ENCODE measurements at places on chromosomes 1 and 21.

GRCh38 chr1:244028701-244029100, 22.4 kb upstream of the ZBTB18 start:
- DNase-seq: no peak

DNA sequence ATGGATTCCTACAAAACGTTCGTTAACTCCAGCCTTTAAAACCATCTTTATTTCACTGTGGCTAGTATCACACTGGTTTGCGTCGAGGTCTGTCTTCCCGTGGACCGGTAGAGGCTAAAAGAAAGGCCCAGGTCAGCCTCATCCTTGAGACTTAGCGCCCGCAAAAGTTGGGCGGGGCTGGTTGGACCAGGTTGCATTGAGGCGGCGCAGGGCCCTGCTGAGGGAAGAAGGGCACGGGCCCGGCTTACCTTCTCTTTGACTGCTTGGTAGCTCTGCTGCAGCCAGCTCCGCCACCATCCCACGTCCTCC, 455 bp downstream of the BSDC1 start:
- no peak for DNase-seq

DNA sequence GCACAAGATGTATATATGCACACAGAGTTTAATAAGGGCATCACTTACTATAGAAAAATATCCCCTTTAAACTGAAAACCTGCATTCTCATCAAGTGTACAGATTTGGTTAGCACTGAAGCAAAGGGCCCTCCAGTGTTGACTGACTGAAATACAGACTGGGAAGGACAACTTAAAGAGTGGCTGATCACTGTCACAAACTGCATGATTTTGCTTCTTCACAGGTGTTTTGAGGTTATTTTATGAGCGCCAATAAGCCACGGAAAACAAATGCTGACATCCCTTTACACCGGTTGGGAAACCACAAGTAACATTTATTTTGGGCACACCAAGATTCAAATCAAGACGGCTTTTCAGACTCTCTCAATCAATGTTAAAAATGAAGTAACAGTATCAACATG, 30.9 kb upstream of the RAP1GAP start:
- DNase-seq: no peak

GRCh38 chr21:17414766-17415165, 98.1 kb upstream of the CXADR start:
- no peak for DNase-seq

DNA sequence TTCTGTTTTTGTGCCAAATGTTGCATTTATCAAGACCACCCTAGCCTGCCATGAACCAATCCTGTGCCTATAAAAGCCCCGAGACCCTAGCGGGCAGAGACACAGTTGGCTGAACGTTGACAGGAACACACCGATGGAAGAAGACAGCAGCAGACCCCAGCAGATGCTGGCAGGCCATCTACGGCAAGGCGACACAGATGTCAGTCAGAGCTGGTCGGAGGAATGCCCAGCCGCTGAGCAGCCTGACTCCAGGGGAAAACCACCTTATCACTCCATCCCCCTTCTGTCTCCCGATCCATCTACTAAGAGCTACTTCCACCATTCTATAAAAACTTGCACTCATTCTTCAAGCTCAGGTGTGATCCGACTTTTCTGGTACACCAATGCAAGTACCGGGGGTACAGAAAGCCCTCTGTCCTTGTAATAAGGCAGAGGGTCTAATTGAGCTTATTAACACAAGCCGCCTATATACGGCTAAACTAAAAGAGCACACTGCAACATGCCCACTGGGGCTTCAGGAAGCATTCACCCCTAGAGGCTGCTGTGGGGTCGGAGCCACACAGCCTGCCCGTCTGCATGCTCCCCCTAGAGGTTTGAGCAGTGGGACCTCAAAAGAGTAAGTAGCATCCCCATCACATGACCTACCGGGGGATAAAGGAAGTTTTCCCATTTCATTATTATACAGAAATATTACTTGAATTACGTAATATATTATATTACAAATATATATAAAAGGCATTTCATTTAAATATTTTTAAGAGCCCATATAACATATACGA, 1156.3 kb upstream of the B3GALT2 start:
- no peak for DNase-seq

DNA sequence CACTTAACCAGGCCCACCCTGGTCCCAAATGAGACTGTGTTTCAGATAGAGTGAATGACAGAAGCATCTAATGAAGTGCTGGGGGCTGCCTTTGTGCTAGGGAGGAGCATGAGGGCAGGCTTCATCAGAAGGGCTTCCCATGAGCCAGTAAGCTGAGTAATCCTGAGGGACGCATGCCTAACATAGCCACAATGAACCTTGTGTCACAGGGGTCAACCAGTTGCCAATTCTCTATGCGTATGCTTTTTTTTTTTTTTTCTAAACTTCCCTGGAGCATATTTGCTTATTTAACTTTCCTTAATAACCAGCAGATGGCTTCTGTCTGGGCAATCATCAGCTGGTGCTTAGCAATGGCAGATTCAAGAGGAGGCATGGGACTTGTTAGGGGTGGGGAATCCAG, 25.5 kb upstream of the CYP2J2 start:
- DNase-seq: no peak

- DNase-seq: no peak
These were observed 180.2 kb downstream of the NR5A2 start for GRCh38 chr1:200207711-200208126.

GRCh38 chr1:22040286-22040623, 12.3 kb upstream of the CDC42 start:
- no peak for DNase-seq

- DNase-seq: no peak
These were observed 133.7 kb downstream of the SMYD2 start for GRCh38 chr1:214414691-214415090.

- DNase-seq: no peak
These were observed 147.5 kb downstream of the TRABD2B start for GRCh38 chr1:47849591-47850261.

DNA sequence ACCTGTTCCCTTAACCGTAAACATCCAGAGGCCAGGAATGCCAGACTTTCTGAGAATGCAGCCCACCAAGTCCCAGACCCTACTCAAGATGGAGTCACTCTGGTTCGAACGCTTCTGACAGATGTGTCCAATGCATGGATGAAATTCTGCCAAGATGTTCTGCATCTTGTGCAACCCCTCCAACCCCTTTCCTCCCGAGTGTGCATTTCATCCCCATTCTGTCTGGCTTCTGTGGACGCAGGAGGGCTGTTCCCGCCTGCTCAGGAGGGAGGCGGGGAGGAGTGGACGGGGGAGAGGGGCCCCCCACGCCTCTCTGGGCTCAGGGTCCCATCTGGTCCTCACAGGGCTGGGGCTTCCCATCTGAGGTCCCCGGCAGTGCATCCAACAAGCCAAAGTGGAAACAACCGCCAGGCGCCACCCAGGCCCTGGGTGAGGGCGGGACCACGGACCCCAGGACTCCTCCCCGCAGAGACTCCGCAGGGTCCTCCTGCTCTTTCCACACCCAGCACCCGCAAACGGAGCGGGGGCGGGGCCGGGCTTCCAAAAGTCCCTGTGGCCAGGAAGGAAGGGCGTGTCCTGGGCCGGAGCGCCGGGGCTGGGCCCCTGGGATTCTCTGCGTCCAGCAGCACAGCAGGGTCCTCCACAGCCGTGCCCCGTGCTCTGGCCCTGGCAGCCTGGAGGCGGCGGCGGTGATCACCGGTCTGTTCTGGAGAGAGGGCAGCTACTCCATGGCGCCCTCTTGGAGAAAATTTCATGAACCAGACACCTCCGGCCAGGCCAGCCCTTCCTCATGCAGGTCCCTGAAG, 27.8 kb upstream of the SUMO3 start:
- DNase-seq: peak; percentile 60

GRCh38 chr1:160844447-160845232, 18.0 kb downstream of the CD244 start:
- no peak for DNase-seq

DNA sequence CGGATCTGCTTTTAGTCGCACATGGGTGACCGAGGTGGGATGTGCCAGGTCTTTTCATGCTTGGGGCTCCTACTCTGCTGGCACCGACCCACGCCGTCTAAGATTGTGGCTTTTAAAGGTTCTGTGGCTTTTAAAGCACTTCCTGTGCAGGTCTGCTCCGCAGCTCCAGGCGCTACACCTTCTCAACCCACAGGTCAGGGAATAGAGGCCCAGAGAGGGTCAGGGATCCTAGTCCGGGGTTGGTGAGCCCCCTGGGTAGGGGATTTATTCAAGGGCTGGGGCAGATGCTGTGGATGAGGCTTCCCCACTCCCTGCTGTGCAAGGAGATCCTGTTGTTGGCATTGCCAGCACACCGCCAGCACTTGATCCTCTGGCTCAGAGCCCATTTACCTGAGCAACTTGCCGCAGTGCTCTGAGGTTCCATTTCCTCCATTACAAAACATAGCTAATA, 212.8 kb upstream of the RAB4A start:
- DNase-seq: no peak

GRCh38 chr1:31932491-31933316, 5.5 kb downstream of the PTP4A2 start:
- DNase-seq: peak; percentile 21

Measured in inflammatory macrophage (primary cell).